ENCODE measurements at places on chromosomes 4 and X.

- no peak for DNase-seq
Measured at GRCh38 chr4:82213485-82214417, 160.0 kb downstream of the HNRNPD start.

DNA sequence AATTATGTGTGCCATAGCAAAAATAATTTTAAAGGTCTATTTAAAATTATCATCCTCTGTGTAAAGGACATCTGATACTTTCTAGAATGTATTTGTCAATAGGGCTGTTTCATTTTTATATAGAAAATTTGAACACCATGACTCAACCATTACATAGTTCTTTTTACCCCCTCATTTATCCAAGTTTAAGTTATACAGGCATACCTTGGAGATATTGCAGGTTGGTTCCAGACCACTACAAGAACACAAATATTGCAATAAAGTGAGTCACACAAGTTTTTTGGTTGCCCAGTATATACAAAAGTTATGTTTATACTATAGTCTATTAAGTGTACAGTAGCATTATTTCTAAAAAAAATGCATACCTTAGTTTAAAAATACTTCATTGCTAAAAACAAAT lies 130.4 kb downstream of the MSL3 start:
- no peak for DNase-seq

DNA sequence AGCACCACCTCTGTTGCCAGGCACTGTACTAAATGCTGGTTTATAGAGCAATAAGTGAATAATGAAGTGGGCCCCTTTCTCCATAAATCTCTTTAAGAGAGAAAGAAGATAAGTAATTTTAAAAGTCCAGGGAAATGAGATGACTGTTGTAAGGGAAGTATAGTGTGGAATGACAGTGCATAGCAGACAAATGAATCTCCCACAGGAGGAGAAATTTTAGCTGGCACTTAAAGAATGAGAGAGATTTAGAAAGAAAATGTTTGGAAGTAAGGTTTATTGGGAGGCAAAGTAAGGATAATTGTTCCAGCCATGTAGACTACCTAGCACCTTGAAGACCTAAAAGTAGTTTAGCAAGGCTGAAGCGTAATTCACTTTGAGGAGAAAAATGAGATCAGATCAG lies 1081.1 kb upstream of the PABPC4L start:
- no peak for DNase-seq

- no peak for DNase-seq
Measured at GRCh38 chr4:86857341-86858052, 8.3 kb upstream of the SLC10A6 start.

DNA sequence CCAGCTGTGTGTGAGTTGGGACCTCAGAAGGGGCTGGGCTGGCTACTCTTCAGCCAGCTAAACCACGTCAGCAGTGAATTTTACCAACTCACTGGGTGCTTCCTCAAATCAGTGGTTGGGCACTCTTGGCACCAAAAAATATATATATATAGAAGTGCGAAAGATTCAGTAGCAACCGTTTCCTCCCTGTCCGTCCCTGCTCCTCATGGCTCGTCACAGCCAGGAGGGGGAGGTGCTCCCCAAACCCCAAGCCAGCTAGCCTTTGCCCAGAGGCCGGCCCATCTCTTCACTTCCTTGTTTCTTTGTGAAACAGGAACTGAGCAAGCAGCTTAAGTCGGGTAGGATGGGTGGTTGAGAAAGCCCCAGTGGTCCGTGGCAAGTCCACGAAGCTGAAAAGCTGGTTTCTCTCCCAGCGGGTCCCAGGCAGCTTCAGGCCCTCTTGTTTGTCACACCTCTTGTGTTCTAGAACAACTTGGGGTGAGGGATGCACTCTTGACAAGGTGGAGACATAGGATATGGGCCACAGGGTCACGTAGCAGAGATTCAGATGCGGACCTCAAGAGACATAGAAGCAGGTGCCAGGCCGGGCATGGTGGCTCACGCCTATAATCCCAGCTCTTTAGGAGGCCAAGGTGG lies 6.8 kb upstream of the SASH3 start:
- DNase-seq = no peak

- DNase-seq = no peak
Measured at GRCh38 chr4:170599894-170600293, 510.1 kb upstream of the AADAT start.

DNA sequence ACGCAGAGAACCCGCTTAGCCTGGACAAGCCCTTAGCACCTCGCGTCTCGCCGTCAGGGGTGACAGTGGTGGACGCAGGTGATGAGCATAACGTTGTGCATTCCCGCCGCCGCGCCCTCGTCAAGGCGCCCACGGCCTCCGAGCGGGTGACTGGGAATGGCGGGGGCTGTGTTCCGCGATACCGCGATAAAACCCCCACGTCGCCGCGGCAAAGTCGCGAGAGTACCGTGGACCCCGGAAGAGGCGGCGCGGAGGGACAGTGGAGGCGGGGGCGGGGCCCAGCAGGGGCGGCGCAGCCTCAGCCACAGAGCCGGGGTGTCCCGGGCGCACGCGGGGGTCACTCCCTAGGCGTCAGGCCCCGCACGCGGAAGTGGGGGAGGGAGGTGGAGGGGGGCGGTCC lies 53.8 kb downstream of the ZFYVE28 start:
- no peak for DNase-seq

DNA sequence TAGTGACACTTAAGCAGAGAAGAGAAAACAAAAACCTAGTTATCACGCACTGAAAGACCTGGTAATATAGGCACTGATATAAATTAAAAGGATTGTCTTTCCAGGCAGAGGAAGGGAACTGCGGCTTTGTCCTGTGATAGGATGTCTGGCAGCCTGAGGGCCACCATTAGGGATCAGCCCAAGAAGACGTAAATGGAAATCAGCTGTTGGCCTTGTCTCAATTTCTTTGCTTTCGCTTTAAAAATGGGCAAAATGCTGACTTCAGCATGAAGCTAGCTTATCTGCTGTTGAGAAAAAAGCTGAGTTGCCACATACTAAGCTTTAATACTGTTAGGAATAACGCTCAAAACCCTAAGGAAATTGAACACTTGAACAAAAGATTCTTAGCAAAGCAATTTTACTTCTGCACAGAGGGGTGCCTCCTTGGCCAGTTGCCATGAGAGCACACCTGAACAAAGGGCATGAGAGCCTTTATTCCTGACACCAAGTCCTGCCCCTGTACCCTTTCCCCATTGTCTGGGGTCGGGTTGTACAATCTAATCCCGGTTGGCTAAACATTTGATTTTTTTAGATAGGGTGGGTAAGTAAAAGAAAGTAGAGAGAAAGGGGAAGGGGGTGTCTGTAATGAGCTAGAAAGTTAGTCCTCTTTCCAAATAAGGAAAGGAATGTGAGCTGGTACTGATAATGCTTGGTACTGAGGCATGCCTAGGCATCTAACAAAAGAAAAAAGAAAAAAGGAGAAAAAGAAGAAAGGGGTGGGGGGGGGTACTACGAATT lies 85.1 kb upstream of the UCP1 start:
- no peak for DNase-seq

DNA sequence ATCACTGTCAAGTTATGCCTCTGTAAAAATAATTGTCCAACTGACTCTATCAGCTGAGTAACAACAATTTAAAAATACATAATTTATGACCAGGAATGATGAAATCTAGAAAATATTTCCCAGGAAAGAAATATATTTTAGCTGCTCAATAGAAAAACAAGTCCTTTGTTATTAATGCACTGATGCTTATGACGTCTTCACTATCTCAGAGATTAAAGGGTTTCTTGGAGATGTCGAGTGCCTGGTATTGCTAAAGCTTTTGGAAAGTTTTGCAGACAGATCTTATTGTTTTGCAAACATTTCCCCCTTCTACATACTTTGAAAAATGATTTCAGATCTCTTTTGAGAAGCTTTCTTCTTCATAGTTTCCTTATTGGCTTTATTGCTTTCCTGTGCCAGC lies 154.6 kb upstream of the RPS6KA3 start:
- DNase-seq = no peak

GRCh38 chr4:112648263-112649054 lies 11.5 kb downstream of the LARP7 start:
- DNase-seq = no peak

- DNase-seq = no peak
Measured at GRCh38 chrX:134502686-134503085, 42.7 kb downstream of the HPRT1 start.

- no peak for DNase-seq
Measured at GRCh38 chrX:39559229-39559628, 538.5 kb downstream of the BCOR start.

- no peak for DNase-seq
Measured at GRCh38 chr4:76600447-76600846, 165.4 kb downstream of the SHROOM3 start.

- no peak for DNase-seq
Measured at GRCh38 chrX:40496728-40497127, 84.0 kb upstream of the ATP6AP2 start.

- DNase-seq = no peak
Measured at GRCh38 chrX:101287402-101287801, 3.7 kb downstream of the TAF7L start.

GRCh38 chr4:185394568-185395237 lies 1.0 kb downstream of the LRP2BP start:
- no peak for DNase-seq

DNA sequence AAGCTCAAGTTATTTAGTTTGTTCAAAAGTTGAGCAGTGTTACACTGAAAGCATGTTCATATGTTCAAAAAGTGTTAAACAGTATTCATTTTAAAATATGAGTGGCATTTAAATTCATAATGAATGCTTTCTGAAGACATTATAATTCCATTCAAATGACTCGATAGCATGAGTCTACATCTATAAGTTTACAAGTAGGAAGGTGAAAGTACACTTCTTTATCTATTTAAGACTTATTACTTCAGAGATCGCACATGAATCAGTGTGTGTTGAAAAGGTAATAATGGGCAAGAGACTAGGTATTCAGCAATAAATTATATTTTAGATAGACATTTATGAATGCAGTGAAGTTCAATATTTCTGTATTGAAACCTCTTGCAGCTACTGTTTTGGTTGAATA lies 456.1 kb downstream of the GRXCR1 start:
- no peak for DNase-seq

- DNase-seq = no peak
Measured at GRCh38 chrX:96440941-96441340, 243.7 kb upstream of the DIAPH2 start.

DNA sequence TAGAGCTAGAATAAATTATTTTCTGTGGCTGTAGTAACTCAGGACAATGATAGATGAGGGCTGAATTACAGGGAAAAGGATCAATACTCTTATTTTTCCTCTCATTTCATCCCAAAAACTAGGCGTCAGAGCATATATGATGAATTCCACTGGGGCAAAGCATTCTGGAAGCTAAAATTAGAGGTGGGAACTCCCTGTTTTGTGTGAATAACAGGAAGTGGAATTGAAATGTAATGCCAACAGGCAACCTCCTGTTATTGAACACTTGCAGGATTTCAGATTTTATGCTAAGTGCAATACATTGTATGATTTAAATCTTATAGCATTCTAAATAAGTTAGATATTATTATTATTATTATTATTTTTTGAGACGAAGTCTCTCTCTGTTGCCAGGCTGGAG lies 20.9 kb downstream of the HSD17B11 start:
- no peak for DNase-seq

DNA sequence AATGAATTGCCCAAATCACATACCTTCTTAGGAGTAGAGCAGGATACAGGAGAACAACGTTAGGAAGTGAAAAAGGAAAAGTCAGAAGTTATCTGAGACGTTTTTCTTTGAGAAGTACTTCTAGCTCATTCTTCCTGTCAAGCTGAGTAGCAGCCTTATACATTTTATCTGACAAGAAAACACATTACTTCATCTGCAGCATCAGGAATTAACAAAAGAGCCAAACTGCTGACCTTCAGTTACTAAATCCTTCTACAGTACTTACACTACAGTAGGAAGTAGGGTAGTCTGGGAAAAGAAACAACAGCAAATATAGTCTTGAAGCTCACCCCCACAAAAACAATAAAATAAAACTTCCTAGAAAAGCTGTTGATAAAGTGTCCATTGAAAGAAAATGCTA lies 57.0 kb downstream of the ATP11C start:
- DNase-seq = no peak

- DNase-seq = no peak
Measured at GRCh38 chr4:103076747-103077347, at the start of gene SLC9B2. SLC9B2 (minus strand) TSS chr4:103076761; CDS start chr4:103067550, 9,211 bp downstream.

- no peak for DNase-seq
Measured at GRCh38 chr4:91527056-91527455, 776.7 kb upstream of the GRID2 start.

- DNase-seq = no peak
Measured at GRCh38 chr4:77586951-77587383, 18.7 kb upstream of the CXCL13 start.

DNA sequence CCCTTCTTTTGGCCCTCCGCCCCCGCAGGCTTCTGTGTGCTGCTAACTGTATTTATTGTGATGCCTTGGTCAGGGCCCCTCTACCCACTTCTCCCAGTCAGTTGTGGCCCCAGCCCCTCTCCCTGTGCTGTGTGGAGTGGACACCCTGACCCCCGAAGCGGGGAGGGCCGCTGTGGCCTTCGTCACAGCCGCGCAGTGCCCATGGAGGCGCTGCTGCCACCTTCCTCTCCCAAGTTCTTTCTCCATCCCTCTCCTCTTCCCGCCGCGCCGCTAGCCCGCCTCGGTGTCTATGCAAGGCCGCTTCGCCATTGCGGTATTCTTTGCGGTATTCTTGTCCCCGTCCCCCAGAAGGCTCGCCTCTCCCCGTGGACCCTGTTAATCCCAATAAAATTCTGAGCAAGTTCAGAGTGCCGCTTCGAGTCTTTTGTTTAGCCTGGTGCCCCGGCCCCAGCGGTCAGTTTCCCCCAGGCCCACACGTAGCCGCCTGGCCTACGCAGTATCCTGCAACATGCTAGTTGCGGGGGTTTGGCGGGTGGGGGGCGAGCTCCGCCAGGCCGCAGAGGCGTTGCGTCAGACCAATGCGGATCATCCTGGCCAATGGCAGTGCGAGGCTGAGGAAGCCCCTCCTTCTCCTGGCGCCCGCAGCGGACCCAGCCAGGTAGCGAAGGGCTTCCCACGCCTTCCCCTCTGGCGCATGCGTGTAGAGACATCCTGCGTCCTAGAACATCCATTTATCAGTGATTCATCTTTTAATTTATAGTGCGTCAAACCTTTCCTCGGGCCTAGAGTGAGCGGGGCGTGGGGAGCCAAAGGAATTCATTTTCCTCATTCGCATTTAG lies 5.6 kb upstream of the KANTR start:
- DNase-seq = peak; percentile 45

GRCh38 chr4:163263606-163264005 lies 68.8 kb downstream of the NPY1R start:
- no peak for DNase-seq

DNA sequence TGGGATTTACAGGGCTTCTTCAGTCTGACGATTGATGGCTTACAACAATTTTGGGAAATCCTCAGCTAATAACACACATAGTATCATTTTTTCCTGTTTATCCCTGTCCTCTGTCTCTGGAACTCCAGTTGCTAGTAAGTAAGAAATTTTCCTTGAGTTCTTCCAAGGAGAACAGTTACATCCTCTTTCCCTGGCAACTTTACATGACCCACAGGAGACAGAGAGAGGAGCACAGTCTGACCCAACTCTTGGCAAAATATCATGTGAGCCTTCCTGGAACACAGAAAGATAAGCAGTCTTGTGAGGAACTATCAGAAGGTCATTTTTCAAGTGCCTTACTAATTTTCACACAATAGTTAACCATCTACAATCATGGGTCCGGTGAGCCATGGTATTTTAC lies 578.7 kb upstream of the PABPC4L start:
- DNase-seq = no peak
